Tongue (tissue), 3 donors: ENCODE measurements at places on chromosomes 2 and 18. TPM values are rescaled to one million over a fixed set of nuclear protein-coding genes. Genes with fewer than 3 reads are reported as not detected.

FRZB gene
- 38.0 TPM for total RNA-seq

CYP27C1 gene
- 4.4 TPM for total RNA-seq

TLX2 gene
- total RNA-seq = not detected

IL36B gene
- not detected for total RNA-seq

KCNF1 gene
- 1.3 TPM for total RNA-seq

GCG gene
- total RNA-seq = not detected

CHAC2 gene
- total RNA-seq = 1.1 TPM

LYG1 gene
- 0.41 TPM for total RNA-seq

GRCh38 chr18:45657357-45658335 is 42.4 kb downstream of the SLC14A2 start:
- no peak for DNase-seq

DNA sequence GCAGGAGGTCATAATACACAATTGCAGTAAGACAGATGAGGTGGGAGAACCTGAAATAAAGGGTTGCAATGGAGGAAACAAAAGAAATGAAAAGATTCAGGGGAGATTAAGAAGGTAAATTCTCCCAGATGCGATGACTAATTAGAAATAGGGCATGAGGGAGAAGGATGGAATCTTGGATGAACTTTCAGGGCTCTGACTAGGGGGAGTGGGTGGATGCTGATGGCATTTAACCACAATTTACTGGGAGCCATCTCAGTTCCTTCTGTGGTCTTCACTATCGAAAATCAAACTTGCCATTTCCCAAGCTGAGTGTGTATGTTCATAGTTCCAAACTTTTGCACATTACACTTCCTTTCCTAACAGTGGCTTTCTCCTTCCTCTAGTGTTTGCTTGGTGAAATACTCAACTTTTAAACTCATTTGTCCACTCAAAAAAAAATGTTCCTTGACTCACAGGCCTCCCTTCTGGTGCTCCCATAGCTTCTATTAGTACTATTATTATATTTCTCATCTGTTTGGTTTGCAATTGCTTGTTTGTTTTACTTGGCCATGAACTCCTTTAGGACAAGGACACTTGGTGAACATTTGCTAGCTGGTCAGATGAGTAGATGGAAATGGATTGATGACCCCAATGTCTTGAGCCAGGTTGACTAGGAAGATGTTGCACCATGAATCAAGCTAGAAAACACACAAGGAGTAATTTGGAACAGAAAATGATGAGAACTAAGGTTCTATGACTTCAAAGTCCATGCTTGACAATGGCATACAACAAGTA is 178.5 kb downstream of the DIS3L2 start:
- DNase-seq = no peak

GRCh38 chr18:9898792-9899549 is 13.2 kb downstream of the TXNDC2 start:
- DNase-seq = no peak

DNA sequence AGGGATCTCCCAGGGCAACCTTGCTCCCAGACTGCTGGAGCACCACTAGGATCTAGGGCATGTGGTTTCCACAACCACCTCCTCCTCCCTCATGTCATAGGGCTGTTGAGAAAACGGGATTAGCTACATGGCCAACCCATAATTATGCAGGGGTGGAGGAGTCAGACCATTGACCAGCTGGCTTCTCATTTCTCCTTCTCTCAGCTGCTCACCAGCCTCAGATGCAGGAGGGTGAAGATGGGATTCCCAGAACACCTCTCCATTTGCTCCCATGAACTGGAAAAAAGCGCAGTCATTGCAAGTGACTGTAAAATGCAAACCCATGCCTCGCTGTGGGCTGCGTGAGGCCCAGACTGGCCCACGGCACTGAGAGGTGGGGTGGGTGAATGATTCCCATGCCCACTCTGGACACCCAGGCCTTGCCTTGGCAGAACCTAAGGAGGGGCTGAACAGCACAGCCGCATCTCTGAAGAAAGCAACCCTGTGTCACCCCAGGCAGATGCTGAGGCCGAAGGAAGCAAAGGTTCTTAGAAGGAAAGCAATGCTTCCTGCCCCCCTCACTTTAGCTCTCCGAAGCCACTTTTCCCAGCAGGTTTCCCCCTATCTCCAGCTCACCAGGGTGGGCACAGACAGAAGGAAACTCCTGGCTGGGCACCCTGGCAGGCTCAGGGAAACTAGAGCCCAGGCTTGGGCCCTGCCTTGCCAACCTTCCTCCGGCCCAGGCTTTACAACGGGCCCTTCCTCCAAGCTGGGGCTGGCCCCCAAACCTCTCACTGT is 69.6 kb upstream of the RTN4 start:
- peak; percentile 87 for DNase-seq

DNA sequence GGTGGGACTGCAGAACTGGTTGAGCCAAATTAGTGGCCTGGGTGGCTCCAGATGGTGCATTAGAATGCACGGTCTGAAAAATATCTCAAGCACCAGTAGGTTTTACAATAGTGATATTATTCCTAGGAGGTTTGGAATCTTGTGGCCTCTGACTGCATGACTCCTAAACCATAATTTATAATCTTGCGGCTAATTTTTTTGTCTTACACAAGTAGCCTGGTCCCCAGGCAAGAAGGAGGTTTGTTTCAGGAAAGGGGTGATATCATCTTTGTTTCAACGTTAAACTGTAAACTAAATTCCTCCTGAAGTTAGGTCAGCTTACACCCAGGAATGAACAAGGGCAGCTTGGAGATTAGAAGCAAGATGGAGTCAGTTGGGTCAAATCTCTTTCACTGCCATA is 98.9 kb upstream of the ARL4C start:
- DNase-seq = no peak

DNA sequence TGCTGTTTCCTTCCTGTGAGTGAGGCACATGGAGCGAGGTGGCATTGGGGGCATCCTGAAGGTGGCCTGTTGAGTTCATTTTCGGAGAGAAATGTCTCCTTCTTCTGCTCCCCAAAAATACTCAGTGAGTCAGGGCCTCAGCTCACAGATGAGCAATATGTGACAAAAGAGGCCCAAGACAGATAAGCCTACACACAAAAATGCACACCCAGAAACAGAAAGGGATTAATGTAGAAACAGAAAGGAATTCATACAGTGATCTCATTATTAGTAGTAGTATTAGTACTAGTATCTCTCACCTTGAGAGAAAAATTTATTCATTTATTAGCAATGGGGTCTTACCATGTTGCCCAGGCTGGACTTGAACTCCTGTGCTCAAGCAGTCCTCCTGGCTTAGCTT is 5.1 kb downstream of the GPR75 start:
- DNase-seq = no peak

GRCh38 chr2:198191651-198192050 is 387.3 kb downstream of the PLCL1 start:
- DNase-seq = peak; percentile 16

DNA sequence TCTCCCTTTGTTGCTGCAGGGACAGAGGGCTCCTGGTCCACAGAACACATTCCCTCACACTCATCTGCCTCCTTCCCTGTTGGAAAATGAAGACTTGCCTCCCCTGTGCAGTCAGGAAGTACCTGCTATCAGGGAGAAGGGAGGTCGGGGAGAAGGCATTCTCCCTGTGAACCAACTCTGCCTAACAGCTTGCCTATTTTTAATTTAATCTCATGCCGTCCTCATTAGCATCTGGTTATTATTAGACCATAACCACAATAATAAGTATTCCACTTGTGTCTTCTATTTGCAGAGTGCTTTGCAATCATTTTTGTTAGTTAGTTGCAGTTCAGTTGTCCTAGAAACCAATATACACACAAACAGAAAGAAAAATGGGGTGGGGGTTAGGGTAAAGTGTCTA is 232.6 kb upstream of the SKOR2 start:
- DNase-seq = no peak

DNA sequence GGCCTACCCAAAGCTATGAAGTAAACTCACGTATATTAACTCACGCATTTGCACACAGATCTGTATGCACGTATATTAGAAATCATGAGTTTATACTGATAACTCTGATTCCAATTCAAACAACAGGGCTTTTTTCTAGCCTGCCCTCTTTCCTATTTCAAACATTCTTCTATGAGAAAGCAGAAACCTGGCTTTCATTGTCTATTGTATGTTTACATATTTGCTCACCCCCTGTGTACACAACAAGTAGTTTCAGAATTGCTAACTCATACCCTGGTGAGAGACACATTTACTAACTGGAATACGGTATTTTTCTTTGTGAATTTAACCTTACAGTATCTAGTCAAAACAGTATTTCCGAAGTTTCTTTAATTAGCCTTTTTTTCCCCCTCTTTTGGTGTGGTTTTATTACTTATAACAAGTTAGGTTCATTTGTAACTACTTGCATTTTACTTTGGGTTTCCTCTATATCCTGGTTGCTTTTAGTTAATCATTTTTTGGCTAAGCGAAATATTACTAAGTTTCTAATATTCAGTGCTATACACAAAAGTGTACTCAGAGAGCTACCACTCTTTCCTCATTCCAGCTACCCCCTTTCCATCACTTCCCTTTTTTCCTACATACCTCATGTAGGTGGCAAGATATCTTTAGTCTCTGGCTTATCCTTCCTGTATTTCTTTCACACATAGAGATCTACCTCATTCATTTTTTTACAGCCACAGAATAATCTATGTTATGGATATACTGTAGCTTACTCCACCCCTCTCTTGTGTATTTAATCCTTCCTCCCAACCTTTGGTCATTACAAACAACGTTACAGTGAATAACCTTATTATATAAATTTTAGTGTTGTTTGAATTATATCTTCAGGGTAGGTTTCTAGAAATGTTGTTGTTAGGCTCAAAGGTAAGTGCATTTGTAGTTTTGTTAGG is 112.7 kb upstream of the BCL2L11 start:
- DNase-seq = no peak

DNA sequence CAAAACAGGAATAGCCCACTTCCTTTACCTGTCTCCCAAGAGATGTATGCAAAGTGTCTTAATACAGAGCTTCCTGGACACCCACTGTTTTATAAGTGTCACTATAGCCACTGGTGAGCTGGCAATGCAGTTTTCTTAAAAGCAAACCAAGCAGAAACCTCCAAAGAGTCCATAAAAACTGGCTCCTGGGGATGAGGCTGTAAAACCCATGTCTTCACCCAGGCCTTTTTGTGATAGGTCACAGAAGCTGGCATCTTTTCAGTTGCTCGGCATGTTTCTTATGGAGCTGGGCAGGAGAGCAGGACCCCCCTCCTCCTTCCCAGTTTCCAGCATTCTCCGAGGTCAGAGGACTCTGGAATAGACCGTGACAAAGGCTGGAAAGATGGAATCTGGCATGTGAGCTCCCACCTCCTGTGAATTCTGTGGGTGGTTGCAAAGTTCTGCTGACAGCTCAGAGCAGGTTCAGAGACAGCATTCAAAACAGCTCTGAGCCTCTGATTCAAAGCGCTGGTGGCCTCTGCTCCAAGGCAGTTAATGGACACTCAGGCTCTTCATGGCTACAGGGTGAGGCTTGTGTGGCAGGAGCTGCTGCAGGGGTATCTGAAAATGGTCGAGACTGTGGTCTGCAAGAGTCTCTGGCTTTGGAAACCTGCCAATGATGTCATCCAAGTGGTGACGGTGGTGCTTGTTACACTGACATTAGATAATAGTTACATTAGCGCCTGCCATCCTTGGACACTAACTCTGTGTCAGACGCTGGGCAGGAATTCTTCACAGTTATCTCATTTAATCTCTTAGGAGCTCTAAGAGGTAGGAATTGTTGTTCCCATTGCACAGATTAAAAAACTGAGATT is 283.4 kb downstream of the CLIP4 start:
- peak; percentile 65 for DNase-seq

DNA sequence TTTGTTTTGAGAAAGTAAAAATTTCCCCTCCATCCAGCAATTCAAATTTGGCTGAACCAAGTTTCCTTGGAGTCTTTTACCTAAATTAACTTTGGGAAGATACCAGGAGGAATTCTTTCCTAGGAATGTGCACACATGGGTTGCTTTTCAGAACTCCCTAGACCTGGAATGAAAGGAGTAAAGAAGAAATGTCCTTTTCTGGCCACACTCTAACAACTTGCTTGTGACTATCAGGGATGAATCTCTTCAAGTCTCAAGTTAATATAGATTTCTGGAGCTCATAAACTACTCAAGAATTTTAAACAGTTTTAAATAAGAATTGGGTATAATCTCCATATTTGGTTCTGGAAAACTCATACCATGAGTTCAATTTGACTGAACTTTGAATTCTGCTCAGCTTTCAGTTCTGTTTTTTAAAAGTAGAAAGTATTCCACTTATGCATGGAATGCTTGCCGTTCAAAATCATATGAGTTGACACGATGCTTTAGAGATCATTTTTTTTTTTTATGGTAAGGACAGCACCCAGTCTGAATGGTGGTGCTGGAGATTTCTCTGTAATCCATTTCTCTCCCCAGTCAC is 7.7 kb downstream of the RASGRP3 start:
- DNase-seq = no peak

- no peak for DNase-seq
These were observed 10.8 kb upstream of the BUB1 start for GRCh38 chr2:110688594-110689091.

GRCh38 chr2:195967336-195967735 is 101.3 kb downstream of the DNAH7 start:
- DNase-seq = no peak

- DNase-seq = no peak
These were observed 1.5 kb downstream of the ADD2 start for GRCh38 chr2:70766357-70767078.

GRCh38 chr2:44429034-44429433 is 67.3 kb downstream of the CAMKMT start:
- DNase-seq = no peak

GRCh38 chr2:233960203-233960602 is 43.0 kb downstream of the TRPM8 start:
- DNase-seq = no peak
